ENCODE measurements at places on chromosomes 7 and 10.

DNA sequence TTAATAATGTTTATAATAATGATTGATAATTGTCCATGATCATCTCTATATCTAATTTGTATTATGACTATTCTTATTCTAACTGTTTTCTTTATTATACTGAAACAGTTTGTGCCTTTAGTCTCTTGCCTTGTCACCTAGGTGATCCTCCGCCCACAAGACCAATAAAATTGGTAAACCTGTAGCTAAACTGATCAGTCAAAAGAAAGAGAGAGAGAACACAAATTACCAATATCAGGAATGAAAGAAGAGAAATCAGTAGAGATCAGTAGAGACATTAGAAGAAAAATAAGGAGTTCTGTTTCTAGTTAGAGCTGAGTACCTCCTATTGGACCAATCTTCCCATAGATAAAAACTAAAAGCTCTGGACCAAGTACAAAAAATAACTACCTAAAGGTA is 6.1 kb upstream of the COA1 start:
- no peak for DNase-seq

GRCh38 chr10:98097616-98098015 is 36.8 kb upstream of the R3HCC1L start:
- DNase-seq = no peak

DNA sequence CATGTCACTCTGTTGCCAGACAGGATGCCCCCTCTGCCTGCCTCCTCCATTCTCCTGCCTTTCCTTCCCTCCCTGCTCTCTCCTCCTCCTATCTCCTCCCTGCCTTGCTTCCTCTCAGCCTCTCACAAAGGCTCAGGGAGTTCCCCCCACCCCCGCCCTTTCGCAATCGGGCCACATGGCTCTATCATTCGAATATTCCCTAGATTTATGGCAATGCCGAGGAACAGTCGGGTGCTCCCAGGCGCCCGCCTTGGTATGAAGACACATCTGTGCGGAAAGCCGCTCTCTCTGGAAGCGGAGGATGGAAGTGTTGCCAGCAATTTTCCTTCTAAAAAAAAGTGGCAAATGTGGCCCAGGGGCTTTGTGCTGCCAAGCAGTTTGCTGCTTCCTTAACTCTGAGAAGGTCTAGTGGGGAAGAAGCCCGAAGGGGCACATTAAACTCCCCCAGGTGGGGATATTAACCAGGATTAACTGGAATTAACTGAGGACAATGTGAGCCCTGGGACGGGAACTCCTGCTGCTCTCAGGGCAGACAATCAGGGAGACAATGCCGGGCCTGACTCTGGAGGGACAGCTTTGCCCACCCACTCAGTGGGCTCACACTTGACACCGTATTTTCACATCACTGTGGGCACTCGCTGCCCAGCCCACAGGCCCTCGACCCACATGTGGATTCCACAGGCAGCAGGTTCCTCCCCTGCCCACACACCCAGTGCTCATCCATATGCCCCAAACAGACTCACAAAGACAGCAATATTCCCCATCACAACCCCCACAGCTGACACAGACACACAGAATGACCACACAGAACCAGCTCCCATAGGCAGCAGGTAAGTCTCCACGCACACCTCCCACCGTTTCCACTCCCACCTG is 88.4 kb upstream of the SMNDC1 start:
- no peak for DNase-seq

DNA sequence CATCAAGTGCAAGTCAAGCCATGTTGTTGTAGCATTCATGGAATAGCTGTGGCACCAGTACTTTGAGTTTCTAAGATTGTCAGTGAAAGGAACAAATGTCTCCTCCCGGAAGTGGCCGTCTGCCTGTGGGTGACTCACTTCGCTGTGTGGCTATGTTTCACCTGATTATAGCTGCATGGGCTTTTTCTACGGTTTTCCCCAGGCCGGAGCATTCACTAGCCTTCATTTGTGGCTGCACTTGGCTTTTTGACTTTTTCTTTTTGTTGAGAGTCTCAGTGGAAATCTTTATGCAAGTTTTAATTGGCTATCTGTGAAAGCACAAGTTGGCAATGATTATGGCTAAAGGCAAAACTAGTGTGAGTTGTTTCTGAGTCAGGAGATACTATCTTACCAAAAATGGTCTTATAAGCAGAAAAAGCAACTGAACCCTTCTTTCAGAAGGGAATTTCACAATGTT is 35.0 kb downstream of the SRI start:
- no peak for DNase-seq

GRCh38 chr10:3054183-3054850 is 13.0 kb upstream of the PFKP start:
- DNase-seq = no peak

GRCh38 chr7:7564323-7564780 is 2.3 kb upstream of the MIOS start:
- DNase-seq = no peak

DNA sequence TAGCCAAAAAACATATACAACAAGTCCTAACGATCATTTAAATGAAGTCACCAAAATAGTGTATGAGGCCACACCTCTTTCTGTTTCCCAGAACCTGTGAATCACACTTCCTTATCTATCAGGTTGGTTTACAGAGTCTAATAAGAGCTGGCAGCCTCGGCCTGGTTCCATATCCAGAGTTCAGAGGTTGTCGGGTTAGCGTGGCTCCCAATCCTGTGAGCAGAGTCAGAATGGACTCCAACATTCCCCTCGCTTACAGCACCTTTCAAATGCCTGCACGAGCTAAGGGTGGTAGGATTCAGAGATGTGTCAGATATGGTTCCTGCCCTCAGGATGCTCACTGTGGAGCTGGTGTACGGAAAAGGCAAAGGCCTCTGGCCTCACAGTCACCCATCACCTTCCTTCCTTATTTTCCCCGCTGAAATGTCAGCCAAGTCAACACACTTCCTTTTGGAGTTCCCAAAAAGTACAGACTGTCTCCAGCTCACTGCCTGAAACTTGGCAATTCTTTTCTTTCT is 6.0 kb downstream of the IL15RA start:
- DNase-seq = no peak

- no peak for DNase-seq
Observed at GRCh38 chr7:154837622-154838021, 165.3 kb downstream of the PAXIP1 start.

All from GM12892 (cell line).